ENCODE measurements at places on chromosomes 7 and 10.
A peak's percentile ranks its signal among the peaks of the same experiment; 100 is the strongest.

- no peak for DNase-seq
These were observed 30.8 kb upstream of the CACUL1 start for GRCh38 chr10:118785551-118785950.

- no peak for DNase-seq
These were observed 5.1 kb downstream of the RAPGEF5 start for GRCh38 chr7:22351878-22352277.

GRCh38 chr10:70223728-70224127 lies 9.5 kb downstream of the PPA1 start:
- no peak for DNase-seq

- no peak for DNase-seq
These were observed 126.0 kb downstream of the CHN2 start for GRCh38 chr7:29320577-29320976.

- no peak for DNase-seq
These were observed 1472.6 kb upstream of the CELF2 start for GRCh38 chr10:9545073-9545472.

- DNase-seq, result no peak
These were observed 191.9 kb downstream of the ETV1 start for GRCh38 chr7:13797545-13797944.

GRCh38 chr7:113796557-113796956 lies 122.3 kb downstream of the PPP1R3A start:
- no peak for DNase-seq

GRCh38 chr10:77043420-77043763 lies 594.2 kb downstream of the KCNMA1 start:
- no peak for DNase-seq

GRCh38 chr10:110725801-110726630 lies 81.9 kb downstream of the RBM20 start:
- DNase-seq, result no peak

GRCh38 chr7:21443149-21443841 lies 15.4 kb downstream of the SP4 start:
- no peak for DNase-seq

DNA sequence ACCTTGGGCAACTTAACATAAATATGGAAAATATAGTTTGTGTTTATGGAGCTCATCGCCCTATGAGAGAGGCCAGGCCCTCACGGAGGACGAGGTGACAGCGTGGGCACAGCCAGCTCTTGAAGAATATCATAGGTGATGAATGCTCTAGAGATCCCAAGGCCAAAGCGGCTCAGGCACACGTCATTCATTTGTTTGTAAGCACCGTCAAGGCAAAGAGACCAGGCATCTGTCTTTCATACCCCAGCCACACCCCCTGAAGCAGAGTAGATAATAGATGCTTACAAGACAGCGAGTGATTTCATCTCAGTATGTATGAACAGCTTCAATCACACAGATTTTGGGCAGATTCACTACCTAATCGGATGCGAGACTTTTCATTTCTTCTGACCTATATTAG lies 242.1 kb upstream of the C7orf33 start:
- no peak for DNase-seq

DNA sequence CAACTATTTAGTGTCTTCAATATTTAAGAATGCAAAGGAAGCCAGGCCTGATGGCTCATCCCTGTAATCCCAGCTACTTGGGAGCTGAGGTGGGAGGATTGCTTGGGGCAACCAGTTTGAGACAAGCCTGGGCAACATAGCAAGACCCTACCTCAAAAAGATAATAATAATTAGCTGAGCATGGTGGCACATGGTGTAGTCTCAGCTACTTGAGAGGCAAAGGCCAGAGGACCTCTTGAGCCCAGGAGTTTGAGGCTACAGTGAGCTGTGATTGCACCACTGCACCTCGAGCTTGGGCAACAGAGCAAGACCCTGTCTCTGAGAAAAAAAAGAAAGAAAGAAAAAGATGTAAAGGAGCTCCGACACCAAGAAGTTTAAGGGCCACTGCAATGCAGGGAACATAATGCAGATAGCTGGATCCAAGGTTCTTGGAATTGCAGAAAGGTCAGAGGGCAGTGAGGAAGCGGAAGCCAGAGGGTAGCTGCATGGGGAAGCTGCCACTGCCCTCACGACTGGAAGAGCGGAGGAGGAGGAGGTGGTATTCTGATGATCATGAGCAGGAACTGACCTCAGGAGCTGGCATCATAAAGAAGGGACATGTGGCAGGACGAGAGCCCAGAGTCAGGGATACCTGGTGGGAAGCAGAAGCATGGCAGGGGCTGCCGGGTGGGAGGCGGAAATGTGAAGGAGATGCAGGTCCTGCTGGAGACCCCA lies 60.2 kb upstream of the PODXL start:
- DNase-seq, result no peak

DNA sequence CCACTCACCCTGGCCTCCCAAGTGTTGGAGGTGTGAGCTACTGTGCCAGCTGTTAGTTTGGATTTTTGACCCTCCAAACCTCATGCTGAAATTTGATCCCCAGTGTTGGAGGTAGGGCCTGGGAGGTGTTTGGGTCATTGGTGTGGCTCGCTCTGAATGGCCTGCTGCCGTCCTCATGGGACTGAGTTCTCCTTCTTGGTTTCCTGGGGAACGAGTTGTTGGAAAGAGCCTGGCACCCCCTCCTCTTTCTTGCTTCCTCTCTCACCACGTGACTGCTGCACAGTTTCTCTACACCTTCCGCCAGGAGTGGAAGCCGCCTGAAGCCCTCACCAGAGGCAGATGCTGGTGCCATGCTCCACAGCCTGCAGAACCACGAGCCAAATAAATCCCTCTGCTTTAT lies 253.5 kb downstream of the PHTF2 start:
- DNase-seq, result peak; percentile 53

DNA sequence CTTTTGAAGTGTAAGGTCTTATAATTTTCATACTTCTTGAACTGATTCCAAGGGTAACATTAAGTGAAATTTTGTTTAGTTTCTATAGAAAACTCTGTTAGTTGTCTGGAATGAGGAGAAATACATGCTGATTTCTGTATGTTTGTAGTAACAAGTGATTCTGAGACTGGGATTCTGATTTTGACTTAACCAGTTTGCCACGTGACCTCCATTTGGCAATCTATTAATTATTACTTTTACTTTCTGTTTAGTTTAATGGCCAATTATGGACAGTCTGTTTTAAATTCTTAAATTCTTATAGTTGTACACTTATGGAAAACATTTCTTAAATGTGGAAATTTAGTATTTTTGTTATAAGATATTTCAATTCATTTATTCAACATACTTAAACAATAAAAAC lies 163.1 kb downstream of the ADK start:
- DNase-seq, result no peak

DNA sequence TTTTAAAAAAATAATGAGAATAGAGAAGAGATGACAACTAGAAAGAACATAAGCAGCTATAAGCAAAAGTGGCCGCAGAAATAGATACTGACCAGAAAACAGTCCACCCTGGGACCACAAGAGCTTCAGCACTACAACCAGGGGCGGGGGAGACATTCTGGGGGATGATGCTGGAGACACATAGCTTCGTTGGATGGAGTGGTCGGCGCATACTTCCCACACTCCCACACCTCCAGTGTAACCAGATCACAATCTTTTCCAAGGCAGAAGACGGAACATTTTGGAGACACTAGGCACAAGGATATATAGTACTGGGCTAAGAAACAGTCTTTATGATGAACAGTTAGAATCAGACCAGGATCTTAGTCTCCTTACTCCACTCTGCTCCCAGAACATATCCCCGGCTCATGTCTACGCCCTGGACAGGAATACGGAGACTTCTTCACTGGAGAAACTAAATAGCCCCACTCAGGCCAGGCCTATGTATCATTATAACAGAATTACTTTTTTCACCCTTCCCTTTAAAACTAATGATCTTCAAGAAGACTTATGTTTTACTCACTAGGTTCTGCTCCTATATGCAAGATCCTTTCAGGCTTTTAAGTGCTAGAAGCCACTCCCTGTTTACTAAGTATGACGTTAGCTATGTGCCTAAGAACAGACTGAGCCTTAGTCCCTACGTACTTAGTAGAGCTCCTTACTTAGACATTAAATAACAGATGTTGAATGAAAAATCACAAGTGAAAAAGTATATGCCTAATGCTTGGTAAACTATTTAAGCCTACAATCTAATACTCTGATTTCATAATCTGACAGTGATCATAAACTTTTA lies 169.6 kb downstream of the SRPK2 start:
- no peak for DNase-seq

DNA sequence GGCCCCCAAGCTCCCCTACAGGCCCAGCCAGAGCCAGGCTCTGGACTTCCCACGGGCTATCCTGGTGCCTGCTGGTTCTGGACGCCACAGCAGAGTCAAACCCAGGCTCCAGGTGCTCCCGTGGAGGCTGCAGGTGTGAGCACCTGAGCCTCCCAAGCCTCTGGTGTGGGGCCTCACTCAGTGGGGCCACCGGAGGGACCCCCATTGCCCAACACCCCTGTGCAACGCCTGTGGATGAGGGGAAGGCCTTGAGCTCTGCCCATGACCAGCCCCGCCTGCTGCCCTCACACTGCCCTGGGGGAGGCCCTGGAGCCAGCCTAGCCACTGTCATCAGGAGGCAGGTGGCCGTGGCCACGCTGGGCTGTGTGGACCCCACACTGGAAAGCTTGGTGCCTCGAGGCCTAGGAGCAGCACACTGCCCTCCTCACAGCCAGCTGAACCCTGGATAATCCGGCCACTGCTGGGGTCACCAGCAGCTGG lies 229.3 kb downstream of the MAD1L1 start:
- no peak for DNase-seq

DNA sequence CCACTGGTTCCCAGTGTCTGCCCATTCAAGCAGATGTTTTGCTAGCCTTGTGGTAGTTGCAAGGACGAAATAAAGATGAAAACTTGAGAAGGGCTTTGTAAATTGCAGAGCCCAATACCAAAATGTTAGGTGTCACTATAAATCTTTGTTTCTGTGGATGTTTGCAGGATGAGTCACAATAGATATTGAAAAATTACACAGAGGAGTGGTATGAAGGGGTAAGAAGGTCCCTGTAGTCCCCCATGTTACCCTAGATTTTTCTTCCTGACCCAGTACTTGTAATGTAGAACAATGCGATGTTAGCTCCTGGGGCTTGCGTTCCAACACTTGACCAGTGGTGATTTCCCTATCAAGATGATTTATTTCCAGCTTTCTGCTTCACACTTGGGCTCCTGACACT lies 102.6 kb upstream of the LYZL1 start:
- DNase-seq, result no peak

GRCh38 chr10:73922864-73923133 lies 11.9 kb downstream of the PLAU start:
- DNase-seq, result no peak

DNA sequence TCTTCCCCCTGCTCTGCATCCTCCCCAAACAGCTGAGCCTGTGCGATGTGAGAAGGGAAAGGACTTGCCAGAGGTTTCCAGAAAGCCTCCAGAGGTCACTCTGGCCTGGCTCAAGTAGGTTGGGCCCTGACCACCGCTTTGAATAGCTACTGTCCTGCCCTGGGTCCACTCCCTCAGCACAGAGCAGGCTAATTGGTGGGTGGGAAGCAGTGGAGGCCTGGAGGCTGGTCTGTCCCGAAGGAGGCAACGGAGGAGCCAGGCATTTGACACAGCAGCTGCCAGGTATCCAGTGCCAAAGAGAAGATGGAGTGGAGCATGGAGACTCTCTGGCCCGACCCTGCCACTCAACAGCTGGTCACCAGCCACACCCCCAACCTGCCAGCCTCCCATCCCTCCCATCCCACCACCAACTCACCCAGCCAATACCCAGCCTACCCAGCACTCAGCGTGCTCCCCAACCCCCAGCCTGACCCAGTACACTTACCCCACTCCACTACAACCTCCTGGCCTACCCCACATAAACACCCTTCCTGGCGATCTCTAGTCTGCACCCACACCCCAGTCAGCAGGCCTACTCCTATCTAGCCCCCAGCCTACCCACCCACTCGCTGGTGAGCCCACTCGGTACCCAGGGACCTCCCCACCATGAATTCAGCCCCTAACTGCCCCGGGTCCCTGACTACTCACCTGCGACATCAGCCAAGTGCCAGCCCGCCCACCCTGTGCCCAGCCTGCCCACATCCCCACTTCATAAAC lies 64.6 kb upstream of the COL13A1 start:
- DNase-seq, result no peak

DNA sequence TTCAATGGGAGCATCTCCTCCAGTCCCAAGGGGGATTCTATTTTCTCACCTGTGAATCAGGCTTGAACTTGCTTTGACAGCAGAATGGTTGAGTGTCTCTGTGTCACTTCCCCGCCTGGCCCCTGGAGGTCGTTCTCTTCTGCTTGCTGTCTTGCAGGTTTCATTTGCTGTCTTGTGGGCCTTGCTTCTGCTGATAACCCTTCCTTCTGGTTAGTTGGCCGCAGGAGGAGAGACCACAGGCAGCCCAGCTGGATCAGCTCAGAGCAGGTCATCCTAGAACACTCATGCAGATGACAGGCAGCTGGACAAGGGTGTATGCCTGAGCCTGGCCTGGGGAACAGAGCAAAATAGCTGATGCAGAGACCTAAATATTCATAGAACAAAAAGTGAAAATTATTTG lies 344.2 kb upstream of the ADARB2 start:
- DNase-seq, result peak; percentile 57

GRCh38 chr7:142716596-142716995 lies 32.7 kb upstream of the PRSS1 start:
- DNase-seq, result no peak

- no peak for DNase-seq
These were observed 203.9 kb upstream of the PCLO start for GRCh38 chr7:83366629-83367028.

DNA sequence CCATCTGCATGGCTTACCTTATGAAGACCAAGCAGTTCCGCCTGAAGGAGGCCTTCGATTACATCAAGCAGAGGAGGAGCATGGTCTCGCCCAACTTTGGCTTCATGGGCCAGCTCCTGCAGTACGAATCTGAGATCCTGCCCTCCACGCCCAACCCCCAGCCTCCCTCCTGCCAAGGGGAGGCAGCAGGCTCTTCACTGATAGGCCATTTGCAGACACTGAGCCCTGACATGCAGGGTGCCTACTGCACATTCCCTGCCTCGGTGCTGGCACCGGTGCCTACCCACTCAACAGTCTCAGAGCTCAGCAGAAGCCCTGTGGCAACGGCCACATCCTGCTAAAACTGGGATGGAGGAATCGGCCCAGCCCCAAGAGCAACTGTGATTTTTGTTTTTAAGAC lies 12.4 kb downstream of the DUSP5 start:
- DNase-seq, result no peak

DNA sequence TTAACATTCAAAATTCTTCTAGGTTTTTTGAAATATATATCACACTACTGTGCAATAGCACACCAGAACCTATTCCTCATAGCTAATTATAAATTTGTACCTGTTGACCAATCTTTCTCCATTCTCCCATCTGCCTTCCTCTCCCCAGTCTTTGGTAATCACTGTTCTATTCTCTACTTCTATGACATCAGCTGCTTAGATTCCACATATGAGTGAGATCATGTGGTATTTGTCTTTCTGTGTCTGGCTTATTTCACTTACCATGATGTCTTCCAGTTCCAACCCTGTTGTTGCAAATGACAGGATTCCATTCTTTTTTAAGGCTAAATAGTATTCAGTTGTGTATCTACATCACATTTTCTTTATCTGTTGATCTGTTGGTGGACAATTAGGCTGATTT lies 54.4 kb upstream of the CCDC6 start:
- DNase-seq, result no peak

- no peak for DNase-seq
These were observed 1.7 kb downstream of the ADAMTS14 start for GRCh38 chr10:70673929-70674559.

All from ecto neural progenitor cell (in vitro differentiated cells).